ENCODE measurements at places on chromosomes 12 and 14.

DNA sequence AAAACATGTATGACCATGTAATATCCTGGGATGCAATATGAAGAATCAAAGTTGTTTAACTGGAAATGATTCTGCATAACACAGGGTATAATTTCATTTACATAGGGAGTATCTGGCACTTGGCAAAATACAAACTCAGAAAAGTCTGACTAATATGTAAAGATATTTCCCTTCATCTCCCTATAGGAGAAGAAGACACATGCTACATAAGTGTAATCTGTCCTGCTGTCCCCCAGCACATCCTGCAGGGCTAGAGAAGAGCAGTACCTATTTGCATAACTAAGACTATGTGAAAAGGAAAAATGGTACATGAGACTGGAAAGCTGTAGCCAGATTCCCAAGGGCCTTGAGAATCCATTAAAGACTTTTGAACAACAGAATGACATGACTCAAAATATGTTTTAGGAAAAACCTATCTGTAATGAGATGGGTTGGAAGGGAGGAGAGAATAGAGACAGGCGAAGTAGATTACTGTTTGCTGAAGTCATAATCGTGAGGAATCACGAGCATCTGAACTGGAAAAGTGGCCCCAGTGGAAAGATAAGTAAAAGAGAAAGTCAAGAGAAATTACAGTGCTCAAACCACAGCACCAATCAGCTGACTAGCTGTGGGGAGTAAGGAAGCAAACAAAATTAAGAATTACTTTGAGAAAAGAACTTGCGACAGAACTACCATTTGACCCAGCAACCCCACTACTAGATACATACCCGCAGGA, 155.1 kb upstream of the HMGA2 start:
- no peak for DNase-seq

DNA sequence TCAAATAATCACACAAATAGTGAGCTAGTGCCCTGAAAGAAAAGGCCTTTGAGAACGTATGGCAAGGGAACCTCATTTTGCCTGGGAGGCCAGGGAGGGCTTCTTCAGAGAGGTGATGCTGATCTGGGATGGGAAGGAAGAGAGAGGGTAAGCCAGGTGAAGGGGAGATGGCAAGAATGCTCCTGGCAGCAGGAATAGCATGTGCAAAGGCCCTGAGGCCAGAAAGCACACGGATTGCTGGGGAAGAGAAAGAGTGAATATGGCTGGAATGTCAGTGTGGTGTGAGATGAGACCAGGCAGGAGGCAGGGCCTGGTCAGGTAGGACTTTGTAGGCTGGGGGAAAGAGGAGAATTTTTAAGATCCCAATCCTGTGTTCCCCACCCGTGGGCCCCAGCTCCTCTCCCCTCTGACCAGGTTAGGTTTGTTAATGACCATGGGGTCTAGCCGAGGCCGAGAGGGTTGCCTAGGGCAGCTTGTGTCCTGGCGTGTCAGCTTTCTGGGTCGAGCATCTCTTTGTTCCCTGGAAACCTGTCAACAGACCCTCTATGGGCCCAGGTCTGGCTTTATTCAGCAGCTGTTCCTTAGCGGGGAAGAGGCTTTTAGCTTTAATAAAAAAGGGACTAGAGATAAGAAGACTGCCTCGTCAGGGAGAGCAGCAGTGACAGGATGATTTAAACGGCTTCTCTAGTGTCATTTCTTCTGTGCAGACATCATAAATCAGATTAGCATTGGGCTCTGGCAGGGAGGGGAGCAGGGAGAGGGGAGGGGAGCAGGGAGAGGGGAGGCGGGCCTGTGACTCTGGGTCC, 123.4 kb downstream of the ADCK1 start:
- DNase-seq = no peak

DNA sequence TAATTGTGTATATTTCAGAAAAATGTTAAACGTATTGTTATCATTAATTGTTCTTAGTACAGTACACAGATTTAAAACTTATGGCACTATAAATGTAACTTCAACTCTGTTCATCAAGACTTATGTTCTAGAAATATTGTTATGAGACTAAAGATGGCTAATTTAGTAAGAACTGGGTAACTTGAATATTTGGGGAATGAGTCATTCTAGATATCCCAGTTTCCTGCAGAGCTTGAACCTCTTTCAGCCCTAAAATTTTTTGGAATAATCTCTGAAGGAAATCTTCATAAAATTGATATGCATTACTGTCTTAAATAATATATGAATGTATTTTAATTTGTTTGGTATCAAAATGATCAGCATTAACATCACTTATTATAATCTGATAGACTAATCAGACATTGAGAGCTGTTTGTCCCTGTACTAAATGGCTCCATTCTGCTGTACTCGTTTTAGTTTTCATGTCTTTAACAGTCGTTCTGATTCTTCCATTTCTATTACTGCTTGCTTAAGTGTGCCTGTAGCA, 87.1 kb downstream of the VEZT start:
- no peak for DNase-seq

- no peak for DNase-seq
Measured at GRCh38 chr14:33589334-33589733, 361.5 kb downstream of the EGLN3 start.

- DNase-seq = no peak
Measured at GRCh38 chr12:80217011-80217535, 117.7 kb downstream of the OTOGL start.

DNA sequence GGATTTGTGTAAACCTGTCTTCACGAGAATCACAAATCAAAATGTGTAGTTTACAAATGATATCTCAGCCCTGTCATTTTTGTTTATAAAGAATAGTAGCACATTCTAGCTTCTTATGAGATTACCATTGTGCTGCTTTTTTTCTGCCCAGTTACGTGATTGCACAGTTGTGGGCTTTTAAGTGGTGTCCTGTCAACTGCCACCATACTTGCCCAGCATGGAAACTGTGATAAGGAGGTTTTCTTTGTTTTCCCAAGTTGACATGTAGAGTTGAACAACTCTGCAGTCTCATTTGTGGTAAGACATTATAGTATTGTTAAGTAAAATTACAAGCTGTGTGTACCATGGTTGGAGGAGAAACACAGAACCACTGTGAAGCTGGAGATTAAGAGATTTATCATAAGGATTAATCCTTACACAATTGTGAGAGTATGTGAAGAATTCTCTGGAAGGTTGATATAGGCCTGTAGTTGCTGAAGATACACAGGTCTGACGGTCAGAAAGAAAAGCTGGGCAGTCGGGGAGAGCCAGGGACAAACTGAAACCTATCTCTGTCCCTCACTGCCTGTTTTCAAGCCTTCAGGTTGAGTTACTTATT, 12.2 kb downstream of the CHURC1 start:
- no peak for DNase-seq

All from activated T-cell treated with anti-CD3 and anti-CD28 coated beads, Interleukin-2, amount 50 U/mL, for 24 hours (primary cell).